ENCODE measurements at places on chromosomes 4 and X.

DNA sequence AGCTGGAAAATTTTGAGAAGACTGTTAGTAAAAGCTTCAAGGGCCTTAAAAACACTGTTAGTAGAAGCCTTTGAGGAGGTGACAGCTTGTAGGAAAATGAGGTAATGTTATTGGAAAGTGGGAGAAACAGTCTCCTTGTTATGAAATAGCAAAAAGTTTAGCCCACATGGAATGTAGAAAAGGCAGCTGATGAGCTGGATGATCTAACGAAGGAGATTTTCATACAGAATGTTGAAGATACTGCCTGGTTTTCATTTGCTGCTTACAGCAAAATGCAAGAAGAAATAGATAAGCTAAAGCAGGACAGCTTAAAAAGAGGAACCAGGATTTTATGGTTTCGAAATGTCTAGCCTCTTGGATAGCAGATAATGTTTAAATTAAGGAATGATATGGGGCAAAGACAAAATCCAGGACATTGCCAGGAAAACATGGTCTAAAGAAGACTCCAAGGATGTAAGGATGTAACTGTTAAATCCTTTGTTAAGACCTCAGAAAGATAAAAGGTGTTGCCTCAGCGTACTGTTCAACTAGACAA lies 10.2 kb upstream of the STBD1 start:
- DNase-seq = no peak

- peak; percentile 40 for DNase-seq
Observed at GRCh38 chr4:183840311-183840710, 64.8 kb upstream of the STOX2 start.

- DNase-seq = no peak
Observed at GRCh38 chrX:30979271-30979670, 90.2 kb upstream of the TAB3 start.

DNA sequence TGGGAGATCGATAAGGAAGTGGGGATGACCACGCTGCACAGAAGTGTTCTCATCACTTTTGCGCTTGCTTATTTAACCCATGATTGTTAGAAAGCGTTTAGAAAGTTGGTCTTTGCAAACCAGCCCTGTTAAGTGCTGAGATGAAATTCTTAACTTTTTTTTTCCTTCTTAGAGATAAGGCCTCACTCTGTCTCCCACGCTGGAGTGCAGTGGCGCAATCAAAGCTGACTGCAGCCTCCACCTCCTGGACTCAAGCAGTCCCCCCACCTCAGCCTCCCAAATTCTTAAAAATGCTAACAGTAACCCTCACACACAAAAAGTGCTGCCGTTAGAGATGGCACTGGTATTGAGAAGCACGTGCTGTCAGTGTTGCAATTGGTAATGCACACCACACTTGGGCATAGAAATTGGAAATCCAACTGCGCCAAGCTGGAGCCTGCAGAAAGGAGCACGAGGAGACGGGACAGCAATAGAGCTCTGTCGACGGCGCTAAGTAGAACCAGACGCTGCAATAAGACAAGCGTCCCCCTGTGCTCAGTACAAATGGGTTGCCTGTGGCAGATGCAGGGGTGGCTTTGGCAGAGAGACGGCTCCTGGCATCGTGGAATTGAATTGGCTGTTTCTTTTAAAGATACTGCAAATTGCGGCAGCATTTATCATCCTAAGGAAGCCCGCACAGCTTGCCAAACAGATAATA lies 113.4 kb downstream of the TBL1X start:
- no peak for DNase-seq

DNA sequence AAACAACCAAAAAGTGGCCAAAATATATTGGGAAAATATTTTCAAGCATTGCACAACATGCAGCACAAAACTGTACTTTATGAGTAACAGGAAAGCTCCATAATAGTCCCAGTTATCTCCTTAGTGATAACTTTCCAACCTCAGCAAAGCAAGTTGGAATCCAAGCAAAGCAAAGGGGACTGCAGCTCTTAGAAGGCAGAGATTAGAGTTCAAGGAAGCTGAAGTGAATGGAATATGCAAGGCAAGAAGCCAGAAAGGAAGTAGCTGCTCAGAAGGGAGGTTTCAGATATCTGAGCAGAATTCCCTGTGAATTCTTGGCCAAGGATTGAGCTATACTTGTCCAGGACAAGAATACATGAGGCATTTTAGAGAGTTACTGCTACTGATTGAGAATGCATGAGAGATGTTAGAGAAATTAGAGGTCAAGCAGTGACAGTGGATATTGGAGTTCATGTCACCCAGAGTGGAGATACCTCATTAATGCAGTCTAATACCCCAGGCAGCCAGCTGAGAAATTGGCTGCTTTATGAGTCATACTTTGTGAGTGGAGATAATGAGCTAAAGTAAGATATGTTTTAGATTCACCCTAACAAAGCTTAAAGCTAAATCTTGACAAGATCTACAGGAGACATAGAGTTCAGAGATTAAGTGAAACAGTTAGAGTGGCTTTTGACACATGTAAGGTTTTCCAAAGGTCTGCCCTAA lies 102.8 kb downstream of the INPP4B start:
- peak; percentile 52 for DNase-seq

DNA sequence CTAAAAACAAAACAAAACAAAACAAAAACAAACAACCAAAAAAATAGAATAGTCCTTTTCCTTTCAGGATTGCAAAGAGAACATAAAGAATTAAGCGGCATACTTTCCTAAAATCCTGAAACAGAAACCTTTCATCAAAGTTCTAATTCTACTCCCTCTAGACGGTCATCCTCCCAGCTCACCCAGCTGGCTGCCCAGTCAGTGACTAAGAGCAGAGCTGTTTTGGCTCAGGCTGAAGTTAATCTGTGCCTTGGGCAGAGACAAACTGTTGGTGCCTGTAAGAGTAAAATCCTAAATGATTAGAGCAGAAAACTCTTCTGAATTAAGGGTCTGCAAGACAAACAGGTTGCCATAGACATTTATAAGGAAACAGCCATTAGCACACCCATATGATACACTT lies 17.6 kb upstream of the WAS start:
- no peak for DNase-seq

DNA sequence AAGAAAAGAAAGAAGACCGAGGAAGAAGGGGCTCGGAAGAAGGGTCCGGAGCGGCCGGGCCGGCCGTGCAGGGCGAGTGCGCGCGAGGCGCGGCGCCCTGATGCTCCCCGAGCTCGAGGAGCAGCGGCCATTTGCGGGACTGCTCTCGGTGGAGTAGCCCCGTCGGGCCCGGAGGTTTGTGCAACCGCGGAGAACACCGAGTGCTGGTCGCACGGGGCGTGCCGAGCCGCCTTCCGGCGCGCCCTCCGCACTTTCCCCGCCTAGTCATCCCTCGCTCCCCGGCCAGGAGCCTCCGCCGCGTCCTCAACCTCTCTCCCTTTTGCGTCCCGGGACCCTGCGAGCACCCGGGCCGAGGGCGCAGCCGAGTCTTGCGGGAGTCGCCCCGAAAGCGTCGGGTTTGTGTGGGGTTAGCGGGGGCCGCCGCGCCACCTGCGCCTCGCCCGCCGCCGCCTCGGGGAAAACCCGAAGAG lies 127.4 kb downstream of the LAS1L start:
- no peak for DNase-seq

DNA sequence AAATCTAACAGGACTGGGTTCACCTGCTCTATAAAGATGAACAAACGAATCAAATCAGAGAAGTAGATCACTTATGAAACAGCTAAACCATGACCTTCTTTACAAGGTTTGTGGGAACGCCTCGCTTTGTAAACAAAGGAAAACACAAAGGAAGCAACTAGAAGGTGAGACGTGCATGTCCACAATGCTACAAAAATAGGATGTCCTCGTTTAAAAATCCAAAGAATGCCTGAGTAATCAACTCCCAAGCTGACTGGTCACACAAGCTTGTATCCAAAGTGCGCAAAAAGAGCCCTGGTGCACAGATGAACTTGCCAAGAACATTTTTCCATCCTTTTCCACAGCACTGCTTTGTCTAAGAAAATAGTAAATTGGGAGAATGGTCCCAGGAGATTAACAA lies 6.3 kb upstream of the SH3KBP1 start:
- no peak for DNase-seq

DNA sequence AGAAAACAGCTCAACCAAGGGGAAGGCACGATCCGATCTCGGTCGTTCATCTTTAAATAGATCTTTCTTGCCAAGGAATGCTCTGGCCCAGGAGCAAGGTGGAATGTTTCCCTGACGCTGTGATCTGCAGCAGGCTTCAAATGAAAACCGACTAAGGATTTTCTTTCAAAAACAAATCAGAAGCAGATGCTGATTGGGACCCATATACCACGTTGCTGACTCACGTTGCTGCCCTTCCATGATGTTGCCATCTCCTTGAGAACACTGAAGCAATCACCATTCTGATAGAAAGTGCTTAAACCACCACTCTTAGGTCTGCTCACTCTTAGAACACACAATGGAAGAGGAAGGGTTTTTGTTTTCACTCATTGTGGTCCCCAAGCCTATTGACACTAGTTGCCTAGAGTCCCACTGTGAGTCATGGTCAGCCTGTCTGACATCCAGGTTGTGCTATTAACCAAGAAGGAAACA lies 26.1 kb downstream of the LAMTOR3 start:
- peak; percentile 49 for DNase-seq

- DNase-seq = no peak
Observed at GRCh38 chr4:2598511-2599303, 62.3 kb downstream of the FAM193A start.

- DNase-seq = no peak
Observed at GRCh38 chr4:19686456-19686855, 565.2 kb upstream of the SLIT2 start.

- DNase-seq = no peak
Observed at GRCh38 chrX:17923546-17923945, 62.4 kb upstream of the RAI2 start.

DNA sequence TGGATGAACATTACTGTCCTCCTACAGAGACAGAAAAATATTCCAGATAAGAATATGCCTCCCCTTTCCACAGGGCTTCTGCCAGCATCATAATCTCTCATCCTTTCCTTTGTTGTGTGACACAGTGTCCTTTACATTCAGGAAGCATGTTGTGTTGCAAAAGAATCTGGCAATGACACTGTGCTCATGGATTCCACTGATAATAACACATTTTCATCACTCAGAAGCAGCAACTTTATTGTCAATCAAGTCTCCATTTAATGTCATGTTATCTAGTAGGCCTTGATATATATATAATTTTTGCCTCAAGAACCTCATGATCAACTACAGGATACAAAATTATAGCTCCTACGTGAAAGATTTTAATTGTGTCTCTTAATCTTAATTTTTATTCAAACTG lies 833.9 kb downstream of the FSTL5 start:
- DNase-seq = no peak

- no peak for DNase-seq
Observed at GRCh38 chrX:103783196-103783595, 6.6 kb downstream of the PLP1 start.

DNA sequence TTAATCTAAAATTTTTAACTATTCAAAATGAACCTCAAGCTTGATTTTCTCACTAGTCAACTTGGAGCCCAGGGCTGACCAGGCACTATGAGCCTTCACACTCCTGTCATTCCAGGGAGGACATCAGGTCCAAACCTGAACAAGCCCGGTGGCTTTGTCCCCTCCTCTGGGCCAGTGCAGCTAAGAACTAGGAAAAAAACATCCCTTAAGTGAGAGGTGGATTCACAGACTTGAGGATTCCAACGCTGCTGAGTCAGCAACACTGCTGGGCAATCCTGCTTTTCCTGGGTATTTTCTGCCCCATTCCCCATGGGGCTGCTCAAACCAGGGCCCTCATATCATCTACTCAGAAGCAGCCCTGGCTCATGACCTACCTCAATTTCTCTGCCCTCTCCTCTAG lies 4.0 kb downstream of the RNF212 start:
- no peak for DNase-seq

GRCh38 chr4:134747108-134747805 lies 545.7 kb upstream of the PABPC4L start:
- DNase-seq = no peak

DNA sequence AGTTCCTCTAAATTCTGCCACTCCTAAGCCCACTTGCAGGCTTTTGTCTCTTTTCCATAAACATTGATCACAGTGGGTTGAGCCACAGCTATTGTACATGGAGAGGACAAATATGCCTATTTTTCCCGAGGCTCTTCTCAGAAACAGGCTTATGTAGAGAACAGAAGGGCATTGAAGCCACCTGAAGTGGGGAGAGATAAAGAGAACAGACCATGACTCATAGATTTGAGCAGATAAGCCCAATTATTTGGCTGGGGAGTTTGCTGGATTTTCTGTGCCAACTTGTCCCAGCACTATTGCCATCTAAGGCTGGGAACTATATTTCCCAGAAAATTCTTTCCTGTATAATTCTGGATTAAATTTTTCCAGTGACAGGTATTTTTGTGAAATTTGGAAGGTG lies 446.1 kb upstream of the RPS6KA3 start:
- no peak for DNase-seq

DNA sequence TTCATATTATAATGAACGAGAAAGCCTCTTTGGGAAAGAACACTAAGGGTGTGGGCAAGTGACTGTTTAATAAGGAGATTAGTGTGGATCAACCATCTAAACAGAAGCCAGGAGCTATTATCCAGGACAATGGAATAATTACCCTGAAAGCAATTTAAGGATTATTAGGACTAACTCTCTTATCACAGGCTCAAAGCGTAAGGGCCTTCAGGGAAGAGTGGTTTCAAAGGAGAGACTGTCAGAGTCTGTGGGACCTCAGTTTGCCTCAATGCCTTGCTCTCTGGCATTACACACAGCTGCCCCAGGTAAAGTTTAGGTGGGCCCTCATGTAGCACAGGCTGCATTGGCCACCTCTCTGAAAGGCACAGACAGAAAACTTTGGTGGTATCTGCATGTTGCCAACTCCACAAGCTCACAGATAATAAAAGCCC lies 717.2 kb upstream of the ADGRL3 start:
- no peak for DNase-seq

GRCh38 chr4:3775005-3775404 lies 8.8 kb downstream of the ADRA2C start:
- no peak for DNase-seq

DNA sequence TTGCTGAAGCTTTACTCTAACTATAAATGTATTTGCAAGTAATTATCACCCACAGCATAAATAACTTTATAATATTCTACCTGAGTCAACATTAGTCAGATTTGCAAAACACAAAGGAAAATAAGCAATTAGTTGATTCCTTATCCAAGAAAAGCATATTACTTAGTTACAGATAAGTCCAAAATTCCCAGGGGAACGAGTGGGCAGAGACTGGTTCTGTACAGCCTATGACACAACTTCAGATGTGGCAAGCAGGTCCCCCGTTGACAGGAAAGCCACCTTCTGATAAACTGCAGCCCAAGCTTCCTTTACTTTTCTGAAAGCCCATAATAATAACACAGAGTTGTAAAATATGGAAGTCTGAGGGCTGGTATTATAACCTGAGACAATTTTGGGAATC lies 62.4 kb upstream of the NDP start:
- DNase-seq = no peak

GRCh38 chr4:67933038-67933437 lies 30.3 kb downstream of the TMPRSS11A start:
- DNase-seq = no peak

Data from AG09309 (cell line).